ENCODE measurements at places on chromosomes 3 and 15.

DNA sequence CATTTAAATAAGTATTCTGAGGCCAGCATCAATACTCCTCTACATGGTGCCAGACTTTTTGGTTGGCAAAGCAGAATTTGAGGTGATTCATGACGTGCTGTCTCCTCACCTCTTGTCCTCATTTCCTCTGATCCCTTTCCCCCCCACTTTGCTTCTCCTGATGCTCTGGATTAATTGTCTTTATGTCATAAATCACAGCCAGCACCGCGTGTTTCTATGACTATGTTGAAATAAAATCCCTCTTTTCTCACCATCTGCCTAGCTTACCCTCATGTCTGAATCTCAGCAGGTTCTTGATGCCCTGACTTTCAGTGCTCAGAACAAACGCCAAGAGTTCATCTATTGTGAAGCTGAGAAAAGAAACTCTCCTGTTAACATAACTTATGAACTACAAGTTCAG is 19.7 kb upstream of the PTPRG start:
- no peak for DNase-seq

DNA sequence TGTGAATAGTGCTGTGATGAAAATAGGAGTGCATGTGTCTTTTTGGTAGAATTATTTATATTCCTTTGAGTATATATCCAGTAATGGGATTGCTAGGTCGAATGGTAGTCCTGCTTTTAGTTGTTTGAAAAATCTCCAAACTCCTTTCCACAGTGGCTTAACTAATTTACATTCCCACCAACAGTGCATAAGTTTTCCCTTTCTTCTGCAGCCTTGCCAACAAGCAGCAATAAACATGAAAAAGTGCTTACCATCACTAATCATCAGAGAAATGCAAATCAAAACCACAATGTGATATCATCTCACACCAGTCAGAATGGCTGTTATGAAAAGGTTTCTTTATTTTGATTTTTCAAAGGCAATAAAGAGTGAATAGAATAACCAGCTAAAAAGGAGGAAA is 1105.9 kb downstream of the NAALADL2 start:
- no peak for DNase-seq

DNA sequence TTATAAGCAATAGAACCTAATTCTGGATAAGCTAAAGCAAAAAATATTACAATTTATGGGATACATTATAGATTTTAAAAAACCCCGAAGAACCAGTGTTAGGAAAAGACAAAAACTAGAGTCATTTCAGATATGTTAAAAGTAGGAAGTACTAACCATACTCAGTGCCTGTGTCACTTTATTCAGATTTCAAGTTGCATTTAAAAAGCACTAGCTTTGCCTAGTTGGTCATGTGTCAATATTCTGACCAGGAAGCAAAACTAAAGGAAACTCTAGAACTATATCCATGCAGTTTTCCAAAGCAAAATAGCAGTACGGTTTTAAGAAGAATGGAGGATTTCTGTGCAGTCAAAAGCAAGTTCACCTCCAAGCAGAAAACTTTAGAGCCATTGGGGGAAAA is 88.4 kb downstream of the RAP2B start:
- no peak for DNase-seq

- no peak for DNase-seq
Measured at GRCh38 chr15:80834402-80834801, 55.2 kb downstream of the CEMIP start.

DNA sequence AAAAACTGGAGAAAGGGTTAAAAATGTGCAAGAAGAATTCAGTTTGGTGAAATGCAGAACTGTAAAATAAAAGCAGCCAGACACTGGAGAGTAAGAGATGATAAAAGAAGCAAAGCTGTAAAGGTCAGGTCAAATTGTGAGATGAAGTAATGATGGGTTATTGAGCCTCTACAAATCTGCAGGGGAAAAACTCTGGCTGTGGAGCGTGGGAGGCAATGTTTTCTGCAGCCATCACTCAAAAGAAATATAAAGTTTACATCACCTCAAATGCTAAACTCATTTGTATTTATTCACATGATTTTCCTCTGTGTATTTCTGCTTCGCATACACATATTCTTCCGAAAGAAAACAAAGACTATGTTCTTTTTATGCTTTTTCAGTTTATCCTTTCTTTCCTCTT is 158.8 kb upstream of the GPR149 start:
- DNase-seq, result no peak

GRCh38 chr15:100229181-100230163 is 112.3 kb downstream of the ADAMTS17 start:
- no peak for DNase-seq
